ENCODE measurements at places on chromosomes 12 and 14. TPM values are rescaled to one million over a fixed set of nuclear protein-coding genes. Genes with fewer than 3 reads are reported as not detected.

Gene CLEC2A
- total RNA-seq: not detected

Gene PTPRQ
- total RNA-seq: 0.02 TPM

Gene CD163L1
- total RNA-seq: 0.53 TPM

Gene IFNG-AS1
- total RNA-seq: not detected

Gene ANKRD33
- 0.08 TPM for total RNA-seq

Gene RGS6
- total RNA-seq: not detected

Gene NGB
- not detected for total RNA-seq

Gene KRT8
- 4,552 TPM for total RNA-seq

Gene TRHDE
- total RNA-seq: 0.14 TPM

Gene HPD
- total RNA-seq: 2.0 TPM

Gene A2ML1
- total RNA-seq: not detected

Gene RASSF8
- total RNA-seq: 7.7 TPM

Gene ALDH6A1
- 2.7 TPM for total RNA-seq

Gene ZC3H10
- total RNA-seq: 3.4 TPM

Gene TAS2R46
- total RNA-seq: not detected

Gene PZP
- total RNA-seq: not detected

Gene CELA1
- total RNA-seq: not detected

Gene IRF9
- total RNA-seq: 16.1 TPM

Gene PPHLN1
- total RNA-seq: 55.1 TPM

Gene GRIN2B
- total RNA-seq: 4.9 TPM

Gene SLCO1B1
- total RNA-seq: 0.28 TPM

Gene MYH7
- total RNA-seq: 0.01 TPM

Gene PPP1R1A
- 0.14 TPM for total RNA-seq

Gene FANCM
- 4.0 TPM for total RNA-seq

Gene LRR1
- 49.8 TPM for total RNA-seq

Gene DPY19L2
- total RNA-seq: 1.4 TPM

Gene IL26
- total RNA-seq: not detected

Gene ACOT6
- total RNA-seq: not detected

Gene PITPNM2
- total RNA-seq: 14.9 TPM

Gene P3H3
- 24.5 TPM for total RNA-seq

Gene CINP
- total RNA-seq: 52.9 TPM

Gene RND1
- 3.1 TPM for total RNA-seq

Gene PPM1H
- 6.2 TPM for total RNA-seq

Gene SLC2A3
- total RNA-seq: 13.3 TPM

Gene KRT2
- 0.03 TPM for total RNA-seq

Gene JAG2
- total RNA-seq: 27.4 TPM

Gene TAS2R19
- not detected for total RNA-seq

Gene LRP1-AS
- not detected for total RNA-seq

Gene POTEM
- total RNA-seq: not detected

Gene SLC6A13
- 0.28 TPM for total RNA-seq

Gene MDM1
- 6.3 TPM for total RNA-seq

Gene TTC6
- 0.45 TPM for total RNA-seq

Gene HSPB8
- total RNA-seq: 21.9 TPM

Gene SAV1
- 31.0 TPM for total RNA-seq

Gene KRT7
- 6,056 TPM for total RNA-seq

Gene SLC25A47
- total RNA-seq: not detected

Gene KRT84
- not detected for total RNA-seq

Gene SMOC1
- total RNA-seq: 18.2 TPM

Gene TAMALIN
- total RNA-seq: 1.0 TPM

Gene KRT77
- total RNA-seq: not detected

Gene SLC41A2
- 21.1 TPM for total RNA-seq

Gene MYF6
- total RNA-seq: not detected

Gene AMDHD1
- 2.3 TPM for total RNA-seq
